ENCODE measurements at places on chromosomes 2 and 18.

- DNase-seq = peak; percentile 3
These were observed 166.4 kb upstream of the PXDN start for GRCh38 chr2:1910592-1911246.

DNA sequence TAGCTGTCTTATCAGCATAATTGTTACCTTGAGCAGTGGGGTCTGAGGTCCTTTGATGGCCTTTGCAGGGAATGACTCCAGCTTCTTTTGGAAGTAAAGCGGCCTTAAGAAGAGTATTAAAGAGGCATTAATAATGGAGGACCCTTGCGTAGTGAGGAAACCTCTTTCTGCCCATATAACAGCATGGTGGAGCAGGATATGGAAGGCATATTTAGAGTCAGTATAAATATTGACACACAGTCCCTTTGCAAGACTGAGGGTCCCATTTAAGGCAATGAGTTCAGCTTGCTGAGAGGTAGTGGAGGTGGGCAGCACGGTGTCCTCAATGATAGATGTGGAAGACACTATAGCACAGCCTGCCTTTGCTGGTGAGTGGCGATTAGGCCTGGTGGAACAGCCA, 32.7 kb downstream of the NCL start:
- DNase-seq = no peak

DNA sequence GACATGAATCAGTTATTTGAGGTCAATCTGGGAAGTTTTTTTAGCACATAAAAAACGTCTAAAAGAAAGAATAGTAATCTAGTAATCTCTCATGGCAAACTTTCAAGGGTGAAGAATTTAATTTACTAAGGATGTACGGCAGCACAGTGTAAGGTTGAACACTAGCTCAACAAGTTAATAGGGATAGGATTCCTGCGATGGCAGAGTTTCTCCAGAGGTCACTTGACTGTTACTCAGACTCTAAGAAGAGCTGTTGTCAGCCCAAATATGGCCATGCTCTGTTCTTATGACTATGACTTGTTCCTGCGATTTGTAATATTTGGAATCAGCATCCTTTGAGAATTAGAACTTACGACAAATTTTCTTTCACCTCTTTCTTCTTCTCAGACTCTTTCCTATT, 553.3 kb upstream of the TNP1 start:
- DNase-seq = peak; percentile 45

GRCh38 chr2:113692698-113693428, 63.6 kb downstream of the SLC35F5 start:
- DNase-seq = no peak

DNA sequence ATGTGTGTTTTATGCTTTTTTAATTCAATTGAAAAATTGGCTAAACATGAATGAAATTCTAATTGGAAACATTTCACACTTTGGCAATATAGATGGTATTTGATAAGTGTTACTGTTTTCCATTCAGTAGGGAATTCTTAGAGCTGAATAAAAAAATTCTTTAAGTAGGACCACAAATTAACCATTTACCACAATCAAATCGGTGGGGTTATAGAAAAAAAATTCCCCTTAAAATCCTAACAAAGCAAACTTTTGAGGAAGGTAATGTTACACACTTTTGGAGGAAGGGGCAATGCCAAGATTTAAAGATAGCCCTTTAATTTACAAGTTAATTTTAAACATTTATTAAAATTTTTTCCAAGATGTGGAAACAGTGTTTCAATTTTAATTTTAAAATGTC, 279.0 kb upstream of the FIGN start:
- no peak for DNase-seq

Data from fibroblast of the aortic adventitia (primary cell).